IMR-90 (cell line): ENCODE measurements at places on chromosomes 16 and 17.

GRCh38 chr17:41835800-41836549 lies at the start of gene NT5C3B:
TSS of gene NT5C3B (minus strand) at chr17:41836232. CDS start at chr17:41836193, 39 bp downstream.
- DNase-seq = no peak

GRCh38 chr17:11622492-11622891 lies 24.2 kb downstream of the DNAH9 start:
- DNase-seq = no peak

DNA sequence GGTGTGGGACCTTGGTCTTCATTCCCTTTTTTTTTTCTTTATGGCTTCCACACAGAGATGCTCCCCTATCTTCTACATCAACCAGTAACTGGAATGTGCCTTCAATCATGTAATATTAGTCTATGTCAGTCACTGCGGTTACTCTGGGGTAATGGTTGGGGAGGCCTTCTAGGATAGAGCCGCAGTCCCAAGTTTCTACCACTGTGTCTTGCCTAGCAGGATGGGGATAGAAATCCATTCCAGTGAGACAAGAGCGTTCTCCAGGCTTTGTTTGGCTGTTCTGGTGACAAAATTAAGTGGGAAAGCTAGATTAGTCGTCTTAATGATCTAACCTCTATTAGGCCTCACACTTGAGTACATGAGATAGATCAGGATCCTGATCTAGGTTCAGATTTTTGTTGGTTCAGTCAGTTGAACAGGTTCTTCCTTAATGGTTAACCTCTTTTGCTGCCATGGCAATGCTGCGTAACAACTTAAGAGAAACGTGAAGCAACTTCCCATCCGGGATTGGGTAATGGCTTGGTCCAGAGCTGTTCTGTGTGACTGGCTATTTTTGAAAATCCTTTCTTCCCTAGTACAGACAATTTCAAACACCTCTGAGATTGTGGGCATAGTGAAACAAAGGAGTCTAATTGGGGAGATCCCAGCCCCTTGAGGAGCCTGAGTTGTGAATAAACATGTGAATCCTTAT lies 8.7 kb downstream of the MSL1 start:
- DNase-seq = no peak

GRCh38 chr17:81995463-81996231 lies 18.2 kb downstream of the ASPSCR1 start:
- DNase-seq = no peak

DNA sequence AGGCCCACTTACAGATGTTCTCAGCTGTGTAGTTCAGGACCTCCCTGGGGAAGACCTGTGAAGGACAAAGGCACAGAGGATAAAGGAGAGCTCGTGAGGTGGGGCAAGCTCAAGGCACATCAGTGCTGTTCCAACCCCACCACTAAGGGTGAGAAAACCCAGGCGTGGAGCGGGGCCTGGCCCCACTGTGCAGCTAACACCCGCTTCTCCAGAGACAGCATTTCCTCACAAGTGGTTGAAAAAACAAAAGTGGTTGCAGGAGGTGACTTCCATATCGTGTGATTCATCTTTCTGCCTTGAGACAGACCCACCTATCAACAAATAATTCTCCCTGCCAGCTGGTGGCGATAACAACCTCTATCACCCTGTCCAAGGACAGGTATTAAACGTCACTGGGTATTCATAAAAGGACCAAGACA lies 30.0 kb downstream of the SNN start:
- peak; percentile 17 for DNase-seq

- DNase-seq = no peak
Observed at GRCh38 chr16:30533748-30534367, 800 bp downstream of the ZNF747 start.

- DNase-seq = no peak
Observed at GRCh38 chr17:40529991-40530390, 28.6 kb upstream of the TNS4 start.

DNA sequence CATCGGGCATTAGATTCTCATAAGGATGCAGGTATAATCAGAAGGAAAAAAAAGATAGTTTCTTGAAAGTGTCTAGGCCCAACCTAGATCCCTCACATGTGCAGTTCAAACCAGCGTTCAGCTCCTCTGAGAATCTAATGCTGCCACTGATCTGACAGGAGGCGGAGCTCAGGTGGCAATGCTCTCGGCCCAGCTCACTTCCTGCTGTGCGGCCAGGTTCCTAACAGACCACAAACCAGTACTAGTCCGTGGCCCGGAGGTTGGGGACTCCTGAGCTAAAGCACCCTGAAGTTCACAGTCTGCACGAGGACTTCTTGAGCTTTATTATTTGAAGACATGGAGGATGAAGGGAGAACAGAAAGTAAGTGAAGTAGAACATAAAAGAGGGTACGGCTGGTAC lies 16.8 kb downstream of the SMCR8 start:
- no peak for DNase-seq

GRCh38 chr17:78822552-78822951 lies 18.1 kb downstream of the USP36 start:
- DNase-seq = peak; percentile 100
